Camera-type eye (tissue), 1 donor: ENCODE measurements at places on chromosomes 4 and X. TPM values are rescaled to one million over a fixed set of nuclear protein-coding genes. Genes with fewer than 3 reads are reported as not detected.

Gene PAGE5
- total RNA-seq = not detected

Gene WDFY3
- total RNA-seq = 205 TPM

Gene TMSB15A
- total RNA-seq = 24.7 TPM

Gene ZXDA
- 15.6 TPM for total RNA-seq

Gene GRPR
- total RNA-seq = 1.8 TPM

Gene PAGE1
- total RNA-seq = not detected

Gene XAGE1A
- not detected for total RNA-seq

Gene AMOT
- total RNA-seq = 30.5 TPM

Gene ABCG2
- total RNA-seq = 20.2 TPM

Gene CPLX1
- total RNA-seq = 9.2 TPM

Gene ATP2B3
- 3.7 TPM for total RNA-seq
